ENCODE measurements at places on chromosomes 1 and 21.
A peak's percentile ranks its signal among the peaks of the same experiment; 100 is the strongest.

- DNase-seq: no peak
Measured at GRCh38 chr1:32890516-32891240, 4.4 kb downstream of the HPCA start.

GRCh38 chr1:19762175-19762779 is 37.4 kb downstream of the TMCO4 start:
- DNase-seq: no peak

- no peak for DNase-seq
Measured at GRCh38 chr1:106960412-106960811, 96.1 kb upstream of the PRMT6 start.

GRCh38 chr1:193219391-193219790 is 33.0 kb upstream of the B3GALT2 start:
- no peak for DNase-seq

GRCh38 chr1:199946305-199947155 is 81.0 kb upstream of the NR5A2 start:
- DNase-seq: no peak

DNA sequence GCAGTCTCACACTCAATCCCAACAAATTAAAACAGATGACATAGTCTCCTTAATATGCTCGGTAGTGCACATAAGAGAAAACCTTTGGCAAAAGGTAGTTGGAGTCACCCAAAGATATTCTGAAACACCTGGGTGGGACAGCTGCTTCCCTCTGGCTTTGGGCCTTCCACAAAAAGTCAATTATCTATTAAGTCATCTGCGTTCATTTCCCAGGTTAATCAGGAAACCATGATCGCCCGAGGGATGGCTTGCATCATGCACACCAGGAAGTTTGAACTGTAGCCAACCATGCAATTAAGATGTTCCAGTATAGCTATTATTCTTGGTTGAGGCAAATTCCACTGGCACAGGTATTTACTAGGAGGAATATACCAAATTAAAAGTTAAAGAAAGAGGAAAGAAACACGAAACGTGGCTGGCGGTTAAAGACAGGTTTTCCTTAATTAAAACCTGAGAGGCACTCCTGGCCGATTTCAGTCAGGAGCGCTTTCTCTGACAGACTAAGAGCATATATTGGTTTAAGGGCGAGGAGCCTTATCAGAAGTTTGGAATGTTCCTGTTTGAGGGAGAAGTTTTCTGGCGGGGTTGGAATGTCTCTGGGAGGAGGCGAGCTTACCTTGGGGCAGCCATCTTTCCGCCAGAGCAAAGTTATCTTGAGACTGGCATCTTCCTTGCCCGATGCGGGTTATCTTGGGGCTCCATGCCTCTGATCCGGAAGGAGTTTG is 19.9 kb downstream of the CLDN17 start:
- DNase-seq: no peak

- no peak for DNase-seq
Measured at GRCh38 chr1:4931486-4931885, 277.1 kb downstream of the AJAP1 start.

DNA sequence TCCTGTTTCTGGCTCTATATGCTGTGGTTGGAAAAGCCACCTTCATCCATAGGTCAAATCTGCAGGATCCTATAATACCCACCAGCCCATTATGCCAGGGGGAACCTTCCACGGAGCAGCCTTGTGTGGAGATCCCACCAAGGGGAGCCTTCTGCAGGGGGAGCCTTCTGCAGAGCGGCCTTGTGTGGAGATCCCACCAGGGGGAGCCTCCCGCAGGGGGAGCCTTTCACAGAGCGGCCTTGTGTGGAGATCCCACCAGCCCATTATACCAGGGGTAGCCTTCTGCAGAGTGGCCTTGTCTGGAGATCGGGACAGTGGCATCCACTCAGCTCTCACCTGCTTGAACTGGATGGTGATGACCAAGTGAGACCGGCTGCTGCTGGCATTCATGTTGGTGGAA is 85.3 kb downstream of the SCCPDH start:
- no peak for DNase-seq

DNA sequence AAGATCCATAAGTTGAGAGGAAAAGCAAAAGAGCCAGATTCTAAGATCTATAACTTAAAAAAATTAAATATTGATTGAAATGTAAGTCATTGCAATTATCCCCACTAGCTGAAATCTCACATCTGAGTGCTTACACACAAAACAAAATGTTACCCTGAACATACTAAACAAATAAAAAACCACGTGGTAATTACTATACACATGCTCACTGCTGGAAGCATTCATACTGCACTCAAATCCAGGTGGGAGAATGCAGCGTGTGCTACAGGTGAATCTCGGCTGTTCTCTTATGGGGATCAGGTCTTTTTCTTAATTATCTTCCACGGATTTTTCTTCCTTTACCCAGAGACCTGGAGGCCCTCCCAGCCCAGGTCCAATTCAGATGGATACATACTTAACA is 74.3 kb downstream of the SDC3 start:
- DNase-seq: peak; percentile 20

GRCh38 chr1:158527190-158527815 is 26.9 kb downstream of the OR6Y1 start:
- peak; percentile 26 for DNase-seq

- no peak for DNase-seq
Measured at GRCh38 chr1:82844447-82844846, 1043.7 kb downstream of the ADGRL2 start.

- DNase-seq: no peak
Measured at GRCh38 chr1:173554089-173554488, 48.8 kb downstream of the SLC9C2 start.

DNA sequence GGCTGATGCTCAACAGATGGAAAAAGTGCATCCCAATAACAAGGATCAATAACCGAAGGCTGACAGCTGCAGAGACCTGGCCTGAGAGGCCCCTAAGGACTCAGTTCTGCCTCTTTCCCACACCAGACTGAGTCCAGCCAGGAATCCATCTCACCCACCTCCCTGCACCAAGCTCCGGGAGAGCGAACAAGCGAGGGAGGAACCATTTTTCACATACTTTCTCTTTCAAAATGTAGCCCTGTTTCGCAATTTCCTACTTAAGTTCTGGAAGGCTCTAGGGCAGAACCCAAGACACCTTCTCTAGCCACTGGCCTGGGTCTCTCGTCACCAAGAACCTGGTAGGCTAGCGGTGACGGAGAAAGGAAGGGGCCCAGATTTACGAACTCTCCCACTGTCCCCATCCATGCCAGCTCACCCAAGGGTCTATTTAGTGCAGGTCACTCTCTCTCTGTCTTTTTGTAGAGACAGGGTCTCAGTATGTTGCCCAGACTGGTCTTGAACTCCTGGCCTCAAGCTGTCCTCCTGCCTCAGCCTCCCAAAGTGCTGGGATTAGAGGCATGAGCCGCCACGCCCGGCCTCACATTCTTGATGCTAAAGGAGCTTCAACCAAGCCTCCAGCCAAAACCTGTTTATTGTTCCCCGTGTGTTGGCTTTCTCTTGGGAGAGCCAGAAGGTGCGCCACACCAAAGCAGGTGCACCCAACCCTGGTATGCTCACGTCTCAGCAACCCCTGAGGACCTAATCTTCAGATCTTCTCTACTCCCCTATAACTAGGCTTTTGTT is 10.9 kb upstream of the GNL2 start:
- DNase-seq: no peak

DNA sequence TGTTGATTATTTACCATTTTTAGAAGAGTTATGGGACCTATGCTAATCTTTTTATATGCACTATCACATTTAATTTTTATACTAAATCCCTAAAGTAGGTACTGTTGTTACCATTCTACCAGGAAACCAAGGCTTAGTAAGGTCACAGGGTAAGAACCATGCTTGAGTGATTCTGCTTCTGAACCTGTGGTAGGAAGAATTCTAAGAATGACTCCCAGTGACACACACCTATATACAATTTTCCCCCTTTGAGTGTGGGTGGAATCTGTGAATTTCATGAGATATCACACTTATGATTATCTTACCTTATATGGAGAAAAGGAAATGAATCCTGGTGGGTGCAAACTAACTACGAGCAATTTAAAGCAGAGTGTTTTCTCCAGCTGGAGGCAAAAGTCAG is 391.0 kb downstream of the USH2A start:
- DNase-seq: no peak

- no peak for DNase-seq
Measured at GRCh38 chr21:41439248-41439647, 13.2 kb downstream of the MX1 start.

DNA sequence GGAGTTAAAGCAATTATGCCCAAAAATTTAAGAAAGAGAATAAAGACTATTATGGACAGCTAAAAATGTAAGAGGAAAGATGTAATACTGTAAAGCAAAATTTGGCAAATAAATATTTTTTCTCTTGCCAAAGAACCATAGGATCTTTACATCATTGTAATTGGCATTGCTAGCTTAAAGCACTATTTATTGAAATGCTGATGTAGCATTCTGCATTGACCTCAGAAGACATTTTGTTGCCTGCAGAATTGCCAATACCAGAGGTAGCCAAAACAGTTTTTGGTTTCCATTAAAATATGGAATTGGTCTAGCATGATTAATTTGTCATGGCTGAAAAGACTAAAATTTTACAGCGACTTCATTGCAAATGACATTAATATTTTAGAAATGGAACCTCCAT is 191.5 kb upstream of the CHODL start:
- DNase-seq: no peak

- DNase-seq: no peak
Measured at GRCh38 chr1:34867415-34867814, 7.9 kb upstream of the SMIM12 start.

DNA sequence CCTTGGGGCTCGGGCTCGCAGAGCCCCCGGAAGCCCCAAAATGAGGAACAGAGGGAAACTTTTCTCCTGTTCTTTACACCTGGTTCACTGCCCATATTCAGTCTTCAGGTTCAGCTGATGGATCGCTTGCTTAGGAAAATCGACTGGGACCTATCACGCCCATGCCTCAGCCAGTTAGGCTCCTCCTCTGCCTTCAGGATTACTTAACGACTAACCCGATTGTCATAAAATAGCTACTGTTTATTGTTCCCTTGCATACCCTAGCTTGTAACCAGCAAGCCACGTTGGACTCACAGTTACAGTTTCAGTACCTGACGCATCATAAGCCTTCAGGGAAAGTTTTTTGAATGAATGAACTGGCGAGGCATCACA is 692 bp downstream of the TARDBP start:
- DNase-seq: no peak

- DNase-seq: no peak
Measured at GRCh38 chr1:25099343-25099951, 132.9 kb downstream of the SYF2 start.

GRCh38 chr1:223763251-223763650 is 50.9 kb downstream of the CAPN2 start:
- DNase-seq: no peak

All from NCI-H2029 treated with DMSO at 0.1 percent for 48 hours (cell line).